ENCODE measurements at places on chromosomes 1 and 21.
A peak's percentile ranks its signal among the peaks of the same experiment; 100 is the strongest.

- no peak for DNase-seq
Observed at GRCh38 chr1:207067665-207068064, 14.6 kb downstream of the PFKFB2 start.

DNA sequence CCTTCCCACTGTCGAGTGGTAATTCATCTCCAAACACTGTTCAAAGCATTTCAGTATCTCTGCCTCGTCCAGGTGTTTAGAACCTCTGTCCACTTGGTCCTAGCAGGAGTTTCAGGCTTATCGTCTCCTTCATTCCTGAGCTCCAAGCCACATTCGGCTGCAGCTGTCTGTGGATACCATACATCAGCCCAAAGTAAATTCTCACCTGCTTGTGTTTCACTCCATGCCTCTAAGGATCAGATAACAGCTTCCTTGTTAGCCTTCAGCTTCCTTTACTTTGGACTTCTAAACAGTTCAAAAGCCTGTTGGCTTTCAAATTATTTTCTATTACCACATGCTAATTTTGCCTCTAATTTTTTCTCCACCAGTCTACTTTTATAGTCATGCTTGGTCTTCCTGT lies 219.0 kb upstream of the L1TD1 start:
- no peak for DNase-seq

DNA sequence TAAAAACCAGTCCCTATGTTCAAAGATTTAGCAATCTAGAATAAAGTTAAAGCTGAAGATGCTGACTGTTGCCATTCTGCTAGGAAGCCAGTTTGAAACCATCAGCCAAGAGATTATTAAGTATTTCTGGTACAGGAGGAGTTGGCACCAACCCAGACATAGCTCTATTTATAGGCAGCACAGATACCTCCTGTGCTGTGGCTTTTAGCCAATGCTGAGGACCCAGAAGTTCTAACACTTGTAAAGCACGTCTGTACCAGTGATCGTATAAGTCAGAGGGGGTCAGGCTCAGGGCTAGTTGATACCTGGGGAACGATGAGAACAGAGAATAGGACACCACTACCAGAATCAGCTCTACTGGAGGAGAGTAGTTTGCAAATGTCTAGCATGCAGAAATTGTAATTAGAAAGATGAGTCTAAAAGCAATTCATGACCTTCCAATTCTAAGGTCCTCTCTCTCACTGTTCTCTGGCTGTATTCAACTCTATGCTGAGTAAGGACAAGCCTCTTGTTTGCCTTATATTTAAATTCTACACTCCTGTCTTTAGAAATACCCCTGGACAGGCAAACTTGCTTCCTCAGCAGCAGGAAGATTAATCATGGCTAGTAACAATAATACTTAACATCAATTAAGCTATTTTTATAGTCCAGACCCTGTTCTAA lies 96.8 kb upstream of the PALMD start:
- no peak for DNase-seq

DNA sequence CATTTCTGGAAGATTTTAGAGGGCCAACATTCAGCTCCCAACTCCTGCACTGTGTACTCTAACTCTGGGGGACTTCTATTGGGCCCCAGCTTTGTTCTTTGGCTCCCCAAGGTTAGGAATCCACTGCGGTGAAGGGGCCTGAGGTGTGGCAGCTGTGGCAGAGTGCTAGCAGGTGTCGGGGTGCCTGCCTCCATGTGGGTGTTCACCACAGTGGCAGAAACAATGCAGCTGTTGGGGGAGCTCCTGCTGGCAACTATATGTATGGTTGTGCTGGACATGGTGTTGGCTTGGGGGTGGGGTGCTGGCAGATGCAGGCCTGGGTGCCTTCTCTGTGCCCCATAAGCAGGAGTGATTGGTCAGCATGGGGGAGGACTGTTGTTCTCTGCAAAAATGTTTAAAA lies 95.5 kb downstream of the ST6GALNAC3 start:
- no peak for DNase-seq

DNA sequence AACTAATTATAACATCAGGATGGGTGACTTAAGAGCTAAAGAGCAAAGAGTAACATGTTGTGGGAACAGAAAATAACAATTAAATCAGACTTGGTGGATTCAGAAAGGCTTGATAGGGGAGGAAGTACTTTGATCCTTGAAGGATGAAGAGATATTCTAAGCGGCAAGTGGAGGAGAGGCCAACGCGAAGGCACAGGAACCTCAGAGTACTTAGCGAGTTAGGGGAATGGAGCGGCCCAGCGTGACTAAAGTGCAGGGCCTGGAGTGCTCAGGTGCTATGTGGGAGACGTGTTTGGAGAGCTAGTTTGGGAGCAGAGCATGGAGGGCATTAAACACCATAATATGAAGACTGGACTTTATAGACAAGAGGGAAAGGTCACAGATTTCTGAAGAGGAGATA lies 64.3 kb downstream of the ADCY10 start:
- DNase-seq = no peak

GRCh38 chr1:110243574-110243973 lies 33.5 kb downstream of the KCNC4 start:
- DNase-seq = no peak

DNA sequence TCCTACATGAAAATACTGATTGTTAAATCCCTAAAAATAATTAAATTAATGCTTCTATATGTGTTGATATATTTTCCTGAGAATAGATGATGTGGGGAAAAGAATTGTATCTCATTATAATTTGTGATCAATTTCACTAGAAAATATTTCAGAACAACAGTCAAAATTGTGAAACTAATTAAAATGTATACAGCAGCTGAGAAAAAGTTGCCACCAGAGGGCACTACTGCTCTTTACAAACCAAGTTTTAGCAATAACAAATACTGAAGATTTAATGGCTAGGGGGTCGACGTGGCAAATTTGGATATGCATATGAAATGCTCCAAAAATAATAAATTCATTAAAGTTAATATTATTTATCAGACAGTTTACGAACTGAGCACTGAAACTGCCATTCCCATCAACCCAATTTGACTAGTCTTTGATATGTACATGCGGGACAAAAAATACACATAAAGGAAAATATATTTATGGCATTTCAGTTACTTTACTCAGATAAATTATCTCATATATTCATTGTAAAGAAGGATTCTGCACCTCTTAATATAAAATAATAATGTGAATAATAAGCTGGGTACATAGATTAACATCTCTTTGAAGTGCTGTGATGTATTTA lies 96.3 kb upstream of the TMPRSS15 start:
- no peak for DNase-seq

- DNase-seq = no peak
Observed at GRCh38 chr1:247468481-247469140, 10.7 kb upstream of the OR2B11 start.

DNA sequence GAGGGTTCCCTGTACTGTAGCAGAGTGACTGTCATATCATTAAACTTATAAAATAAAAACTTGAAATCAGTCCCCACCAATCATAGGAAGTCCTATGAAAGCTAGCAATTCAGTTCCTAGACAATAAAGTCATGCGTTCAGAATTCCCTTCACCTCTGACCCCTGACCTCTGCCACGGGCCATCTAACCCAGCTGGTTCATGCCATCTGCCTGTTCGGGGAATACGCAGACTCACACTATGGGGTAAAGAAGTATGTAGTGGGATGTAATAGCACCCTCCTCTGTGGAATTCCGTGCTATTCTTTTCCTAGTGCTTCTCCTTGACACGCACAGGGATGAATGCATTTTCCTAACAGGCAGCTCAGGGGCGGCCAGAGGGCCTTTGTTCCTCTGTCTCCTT lies 2.1 kb downstream of the GSTM4 start:
- DNase-seq = no peak

- no peak for DNase-seq
Observed at GRCh38 chr1:68197891-68198290, 34.4 kb downstream of the WLS start.

DNA sequence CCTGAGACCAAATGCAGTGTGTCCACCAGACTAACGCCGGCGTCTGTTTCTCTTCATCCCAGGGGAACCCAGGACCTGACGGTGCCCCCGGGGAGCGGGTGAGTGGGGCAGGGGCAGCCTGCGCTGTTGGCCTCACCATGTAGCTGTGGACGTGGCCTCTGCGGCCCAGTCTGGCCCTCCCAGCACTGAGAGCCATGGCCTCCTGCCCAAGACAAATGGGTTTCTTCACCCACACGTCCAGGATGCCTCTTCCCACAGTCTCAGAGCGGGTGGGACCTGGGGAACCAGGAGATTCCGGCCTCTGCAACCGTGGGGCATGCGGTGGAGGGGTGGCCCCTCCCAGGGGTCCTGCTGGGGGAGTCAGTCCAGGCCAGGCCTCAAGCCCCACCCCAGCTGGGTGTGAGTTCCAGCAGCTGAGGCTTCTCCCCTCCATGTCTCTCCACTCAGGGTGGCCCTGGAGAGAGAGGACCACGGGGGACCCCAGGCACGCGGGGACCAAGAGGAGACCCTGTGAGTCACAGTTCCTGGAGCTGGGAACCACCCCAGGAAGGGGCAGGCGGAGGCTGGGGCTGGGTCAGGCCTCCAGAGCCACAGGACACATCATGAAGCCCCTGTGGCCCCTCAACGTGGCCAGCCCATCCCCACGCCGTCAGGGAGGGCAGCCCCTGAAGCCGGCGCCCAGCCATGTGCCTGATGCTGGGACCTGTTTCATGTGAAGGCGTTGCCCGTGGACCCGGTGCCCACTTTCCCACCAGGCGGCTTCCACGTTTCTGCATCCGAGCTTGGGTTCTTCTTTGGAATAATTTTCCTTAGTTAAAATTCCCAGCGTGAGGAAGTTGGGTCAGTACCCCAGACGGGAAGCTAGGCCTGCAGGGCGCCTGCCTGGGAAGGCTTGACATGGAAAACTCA lies 11.0 kb downstream of the COL6A1 start:
- DNase-seq = no peak

DNA sequence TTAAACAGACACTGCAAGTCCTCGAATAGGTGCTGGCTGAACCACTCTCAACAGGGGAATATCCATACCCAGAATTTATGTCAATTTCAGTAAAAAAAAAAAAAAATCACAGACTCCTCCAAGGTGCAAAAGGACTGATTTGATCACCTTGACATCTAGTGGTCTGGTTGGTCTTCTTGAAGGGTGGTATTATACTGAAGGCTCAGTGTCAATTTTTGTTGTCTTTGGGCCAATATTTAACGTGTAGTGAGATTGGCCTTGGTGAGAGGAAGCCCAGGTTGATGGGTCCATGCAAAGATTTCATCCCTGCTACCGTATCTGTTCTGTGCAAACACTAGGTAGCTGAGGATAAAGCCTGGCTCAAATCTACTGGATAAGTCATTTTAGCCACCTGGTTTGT lies 4.0 kb upstream of the GBP5 start:
- DNase-seq = no peak

- DNase-seq = no peak
Observed at GRCh38 chr1:6703016-6703415, 1.4 kb upstream of the DNAJC11 start.

- no peak for DNase-seq
Observed at GRCh38 chr1:154148807-154149206, 6.1 kb downstream of the NUP210L start.

GRCh38 chr1:41365772-41366454 lies 4.7 kb downstream of the FOXO6 start:
- no peak for DNase-seq

DNA sequence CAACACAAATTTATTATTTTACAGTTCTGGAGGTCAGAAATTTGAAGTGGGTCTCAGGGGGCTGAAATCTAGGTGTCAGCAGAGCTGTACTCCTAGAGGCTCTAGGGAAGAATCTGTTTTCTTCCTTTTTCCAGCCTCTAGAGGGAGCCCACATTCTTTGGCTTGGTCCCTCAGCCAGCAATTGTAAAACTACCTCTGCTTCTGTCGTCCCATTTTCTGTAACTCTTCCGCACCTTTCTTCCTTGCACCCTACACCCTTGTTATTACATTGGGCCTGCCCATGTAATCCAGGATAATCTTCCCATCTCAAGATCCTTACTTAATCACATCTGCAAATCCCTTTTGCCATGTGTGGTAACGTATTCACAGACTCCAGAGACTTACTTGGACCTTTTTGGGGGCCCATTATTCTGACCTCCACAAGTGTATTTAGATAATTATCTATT lies 24.8 kb upstream of the THEM4 start:
- DNase-seq = peak; percentile 67

GRCh38 chr1:109827986-109828385 lies 64.3 kb upstream of the EPS8L3 start:
- no peak for DNase-seq

- peak; percentile 80 for DNase-seq
Observed at GRCh38 chr21:42781150-42781970, 98.0 kb downstream of the WDR4 start.

GRCh38 chr1:205204552-205204951 lies 7.0 kb downstream of the DSTYK start:
- no peak for DNase-seq

DNA sequence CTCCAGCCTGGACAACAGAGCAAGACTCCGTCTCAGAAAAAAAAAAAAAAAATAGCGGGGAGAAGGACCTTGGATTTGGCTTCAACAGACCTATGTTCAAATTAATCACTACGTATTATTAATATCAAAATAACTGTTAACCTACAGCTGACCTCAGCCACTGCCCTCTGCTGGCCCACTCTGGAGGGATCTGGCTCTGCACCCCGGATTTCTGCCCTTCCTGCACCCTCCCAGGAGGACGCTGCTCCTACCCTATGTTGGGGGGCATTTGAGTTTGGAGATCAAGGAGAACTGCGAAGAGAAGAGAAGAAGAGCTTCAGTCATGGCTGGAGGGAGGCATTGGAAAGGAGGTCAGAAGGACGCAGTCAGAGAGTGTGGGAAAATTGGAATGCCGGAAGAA lies 96.7 kb downstream of the PSMG1 start:
- DNase-seq = no peak

- DNase-seq = peak; percentile 40
Observed at GRCh38 chr1:86507935-86508582, 38.8 kb upstream of the CLCA4 start.

- DNase-seq = no peak
Observed at GRCh38 chr1:168187177-168187576, 8.4 kb downstream of the TIPRL start.

DNA sequence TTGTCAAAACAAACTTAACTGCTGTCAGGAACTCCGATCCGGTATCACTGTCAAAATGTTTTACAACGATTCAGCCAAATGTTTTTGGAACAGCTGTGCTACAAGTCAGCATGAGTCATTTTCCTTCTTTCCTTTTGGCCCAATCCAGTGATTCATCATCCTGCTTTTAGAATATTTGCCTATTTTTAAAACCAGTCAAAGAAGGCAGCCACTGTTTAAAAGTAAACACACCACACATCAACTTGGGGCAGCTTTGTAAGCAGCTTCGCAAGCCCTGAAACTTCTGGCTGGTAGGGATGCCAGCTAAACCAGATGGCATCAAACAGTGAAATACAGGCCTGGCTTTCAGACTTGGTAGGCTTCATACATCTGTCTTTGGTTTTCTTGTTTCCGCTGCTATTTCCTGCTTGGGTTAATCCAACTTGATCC lies 14.9 kb downstream of the MAP3K7CL start:
- no peak for DNase-seq

GRCh38 chr1:46605232-46605631 lies 1.2 kb upstream of the MKNK1 start:
- no peak for DNase-seq

DNA sequence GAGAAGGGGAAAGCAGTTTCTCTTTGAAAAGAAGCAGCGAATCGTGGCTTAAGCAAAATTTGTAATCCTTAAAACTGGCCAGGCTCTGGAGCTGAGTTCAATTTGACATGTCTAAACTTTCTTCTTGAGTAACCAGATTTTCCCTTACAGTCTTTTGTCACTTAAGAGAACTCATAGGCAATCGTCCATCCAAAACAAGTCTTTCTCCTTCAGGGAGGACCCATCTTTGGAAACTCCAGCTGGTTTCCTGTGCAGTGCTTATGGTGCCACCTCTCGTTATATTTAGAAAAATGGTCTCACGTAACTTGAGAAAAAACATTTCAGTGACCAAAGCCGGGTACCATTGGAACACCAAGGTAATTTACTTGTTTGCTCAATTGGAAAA lies 1.8 kb upstream of the PTTG1IP start:
- DNase-seq = no peak

Data from ELF-1 (cell line).